ENCODE measurements at places on chromosomes 4 and X.

DNA sequence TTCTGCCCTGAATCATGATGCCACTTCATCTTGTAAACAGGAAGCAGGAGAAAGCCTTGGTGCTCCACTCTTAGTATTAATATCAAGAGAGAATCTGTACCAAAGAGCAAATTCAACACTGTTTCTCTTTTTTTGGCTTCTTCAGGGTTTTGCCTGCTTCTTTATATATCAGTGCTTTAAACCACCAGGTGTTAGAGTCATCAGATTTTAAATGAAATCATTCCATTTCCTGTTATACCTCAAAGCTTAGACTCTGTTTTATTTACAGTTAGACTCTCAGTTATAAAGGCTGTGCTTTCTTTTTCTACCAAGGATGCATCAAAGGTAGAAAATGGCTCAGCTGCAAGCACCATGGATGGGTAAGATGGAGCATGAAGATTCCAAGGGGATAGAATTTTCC, 350.9 kb downstream of the CAMK2D start:
- no peak for DNase-seq

DNA sequence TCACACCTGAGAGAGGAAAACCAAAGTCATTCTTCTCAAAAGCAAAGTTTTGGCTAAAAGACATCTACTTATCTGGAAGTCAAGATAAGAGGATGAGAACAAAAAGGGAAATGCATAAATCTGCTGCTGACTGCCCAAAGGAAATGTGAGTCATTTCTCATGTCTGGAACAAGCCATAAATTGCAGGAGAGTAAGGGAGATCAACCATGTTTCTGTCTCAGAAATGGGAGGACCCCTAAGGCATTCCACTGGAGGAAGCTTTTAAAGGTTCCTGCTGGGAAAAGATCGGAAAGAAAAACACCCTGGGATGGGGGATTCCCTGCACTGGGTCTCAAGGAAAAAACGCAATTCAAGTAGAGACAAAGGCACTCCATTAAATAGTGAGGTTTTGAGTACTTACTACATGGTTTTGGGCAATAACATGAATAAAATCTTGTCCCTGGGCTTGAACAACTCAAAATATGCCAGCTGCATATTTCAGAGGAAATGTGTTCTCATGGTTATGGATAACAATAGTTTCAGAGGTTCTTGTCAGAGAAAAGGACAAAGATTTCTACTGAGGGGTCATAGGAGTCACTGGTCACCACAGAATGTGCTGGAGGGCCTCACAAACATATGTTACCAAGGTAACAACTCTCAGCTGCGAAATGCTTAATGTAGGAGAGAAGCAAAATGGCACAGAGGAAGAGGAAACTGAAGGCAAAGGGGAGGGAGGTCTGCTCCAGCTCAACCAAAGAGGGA, 19.3 kb downstream of the GPR143 start:
- no peak for DNase-seq

GRCh38 chrX:129525162-129525561, 1.9 kb upstream of the SMARCA1 start:
- DNase-seq, result no peak

- DNase-seq, result no peak
Measured at GRCh38 chr4:112968451-112969159, 80.8 kb upstream of the ANK2 start.

DNA sequence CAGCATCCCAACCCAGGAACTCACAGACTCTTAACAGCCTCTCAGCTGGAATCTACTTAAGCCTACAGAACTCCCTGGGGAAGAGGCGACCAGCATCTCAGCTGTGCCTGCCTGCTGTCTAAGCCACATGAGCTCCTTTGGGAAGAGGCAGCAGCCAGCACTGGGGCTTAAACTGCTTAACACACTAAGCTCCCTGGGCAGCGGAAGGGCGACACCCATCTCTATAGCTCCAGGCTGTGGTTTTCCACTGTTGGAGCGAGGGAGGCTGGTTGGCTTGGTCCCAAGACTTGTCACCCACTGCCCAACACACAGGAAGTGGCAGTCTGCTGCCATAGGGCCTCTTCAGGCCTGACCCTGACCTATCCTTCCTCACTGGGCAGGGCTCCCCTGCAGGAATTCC, 1544.1 kb upstream of the ADGRL3 start:
- no peak for DNase-seq

DNA sequence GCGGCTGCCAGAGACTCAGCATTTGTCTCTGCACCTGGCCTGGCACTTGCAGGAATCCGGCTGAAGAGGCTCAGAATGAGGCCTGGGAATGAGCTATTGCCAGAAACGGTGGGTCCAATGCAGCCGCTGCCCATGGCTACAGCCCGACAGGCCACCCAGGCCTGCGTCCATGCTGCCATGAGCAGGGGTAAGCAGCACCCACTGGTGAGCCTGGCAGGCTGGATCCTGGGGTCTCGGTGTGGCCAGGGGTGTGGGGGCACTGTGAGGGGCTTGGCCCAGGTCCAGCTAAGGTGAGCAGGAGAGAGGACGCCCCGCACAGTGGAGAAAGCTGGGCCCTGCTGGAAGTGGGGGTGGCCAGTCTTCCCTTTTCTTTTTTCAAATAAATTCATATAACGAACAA, 60.3 kb upstream of the MXD4 start:
- DNase-seq, result no peak

- no peak for DNase-seq
Measured at GRCh38 chr4:76987153-76987591, 37.6 kb downstream of the SEPTIN11 start.

DNA sequence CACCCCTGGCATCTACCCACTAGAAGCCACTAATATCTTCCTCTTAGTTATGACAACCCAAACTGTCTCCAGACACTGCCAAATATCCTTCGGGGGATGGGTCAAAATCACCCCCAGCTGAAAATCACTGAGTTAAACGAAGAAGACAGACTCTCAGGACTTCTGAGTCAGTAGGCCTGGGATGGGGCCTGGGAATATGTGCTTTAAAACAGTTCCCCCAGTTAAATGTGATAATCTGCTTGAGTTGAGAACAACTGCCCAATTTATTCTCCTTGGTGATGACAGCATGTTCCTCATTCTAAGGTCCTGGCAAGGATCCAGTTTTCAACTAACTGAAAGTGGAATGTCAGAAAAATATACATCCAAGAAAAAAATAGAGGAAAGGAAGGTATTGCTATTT, 52.4 kb downstream of the CBLL2 start:
- DNase-seq, result no peak

DNA sequence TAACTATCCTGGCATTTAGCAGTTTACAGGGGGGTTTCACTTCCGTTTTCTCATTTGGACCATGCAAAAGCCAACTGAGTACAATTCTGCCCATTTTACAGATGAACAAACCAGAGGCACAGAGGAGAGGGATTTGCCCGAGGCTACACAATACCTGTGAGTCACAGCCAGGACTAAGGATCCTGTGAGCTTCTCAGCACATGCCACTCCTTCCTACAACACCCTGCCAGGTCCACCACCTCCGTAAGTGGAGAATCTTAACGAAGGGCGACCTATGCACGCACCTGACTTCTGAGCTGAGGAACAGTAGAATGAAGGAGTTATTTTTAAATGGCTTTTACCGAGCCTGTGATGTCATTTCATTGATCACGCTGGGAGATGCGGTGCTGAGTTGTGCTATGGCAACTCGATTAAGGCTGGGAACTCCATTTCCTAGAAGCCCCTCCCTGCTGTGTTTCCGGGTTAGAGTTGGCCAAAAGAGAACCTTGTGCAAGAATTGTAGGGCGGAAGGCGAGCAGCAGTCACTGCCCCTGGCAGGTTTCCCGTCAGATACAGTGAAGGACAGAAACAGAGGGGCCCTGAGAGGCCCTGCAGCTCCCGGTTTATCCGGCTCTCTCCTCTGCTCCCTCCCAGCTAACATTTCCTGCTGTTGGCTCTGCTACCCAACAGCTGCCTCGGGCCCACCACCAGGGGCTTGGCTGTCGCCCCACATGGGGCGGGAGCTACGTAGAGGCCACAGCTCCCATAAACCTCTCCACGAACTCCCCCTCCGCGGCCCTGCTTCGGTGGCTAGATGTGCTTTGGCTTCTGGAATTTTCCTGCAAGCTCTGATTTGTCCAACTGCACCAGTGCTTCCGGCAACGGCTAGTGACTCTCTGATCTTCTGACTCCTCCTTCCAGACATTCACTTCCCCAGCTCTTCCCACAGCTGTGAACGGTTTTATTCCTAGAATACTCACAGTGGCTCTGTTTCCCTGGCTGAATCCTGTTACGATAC, 75.1 kb upstream of the USP9X start:
- DNase-seq, result peak; percentile 65

- peak; percentile 80 for DNase-seq
Measured at GRCh38 chr4:54678826-54679225, 21.1 kb downstream of the KIT start.

DNA sequence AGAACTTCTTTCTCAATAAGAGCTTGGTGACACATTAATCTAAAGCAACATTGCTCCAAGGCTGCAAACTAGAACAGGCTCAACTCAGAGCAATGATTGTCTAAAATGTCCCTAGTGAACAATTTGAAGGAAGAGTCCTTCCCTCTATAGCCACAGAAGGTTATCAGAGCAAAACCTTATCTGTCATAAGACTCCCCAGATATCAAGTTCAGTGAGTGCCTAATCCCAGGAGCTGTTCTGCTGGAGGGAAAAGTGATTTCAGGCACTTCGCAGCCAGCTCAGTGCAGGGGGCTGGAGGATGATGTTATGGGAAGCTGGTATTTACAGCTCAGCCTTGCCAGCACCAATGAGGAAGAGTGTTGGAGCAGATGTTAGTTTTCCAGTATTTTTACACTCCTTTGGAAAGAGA, 497.5 kb downstream of the INPP4B start:
- DNase-seq, result no peak

- no peak for DNase-seq
Measured at GRCh38 chr4:106160560-106160959, 155.4 kb downstream of the TBCK start.

DNA sequence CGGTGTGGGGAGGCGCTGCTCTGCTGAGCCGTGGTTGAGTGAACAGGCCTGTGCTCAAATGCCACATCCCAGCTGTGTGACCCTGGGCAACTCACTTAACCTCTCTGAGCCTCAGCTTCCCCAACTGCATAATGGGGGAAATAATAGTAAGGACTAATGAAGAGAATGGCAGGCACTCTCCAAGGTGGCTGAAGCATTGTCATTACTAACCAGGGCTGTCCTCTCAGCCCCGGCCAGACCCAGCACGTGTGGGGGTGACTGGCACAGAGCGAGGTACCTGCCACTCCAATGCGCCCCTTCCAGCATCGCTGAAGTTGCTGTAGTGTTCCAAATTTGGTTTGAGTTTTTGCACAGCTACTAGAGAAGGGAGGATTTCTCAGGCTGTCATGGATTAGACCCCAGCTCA, 80.0 kb downstream of the ABLIM2 start:
- DNase-seq, result no peak

- no peak for DNase-seq
Measured at GRCh38 chrX:153770601-153771414, 6.8 kb downstream of the PLXNB3 start.

- DNase-seq, result no peak
Measured at GRCh38 chr4:86441175-86441936, 81.5 kb upstream of the MAPK10 start.

- DNase-seq, result peak; percentile 12
Measured at GRCh38 chr4:124427095-124427767, 285.3 kb downstream of the ANKRD50 start.

DNA sequence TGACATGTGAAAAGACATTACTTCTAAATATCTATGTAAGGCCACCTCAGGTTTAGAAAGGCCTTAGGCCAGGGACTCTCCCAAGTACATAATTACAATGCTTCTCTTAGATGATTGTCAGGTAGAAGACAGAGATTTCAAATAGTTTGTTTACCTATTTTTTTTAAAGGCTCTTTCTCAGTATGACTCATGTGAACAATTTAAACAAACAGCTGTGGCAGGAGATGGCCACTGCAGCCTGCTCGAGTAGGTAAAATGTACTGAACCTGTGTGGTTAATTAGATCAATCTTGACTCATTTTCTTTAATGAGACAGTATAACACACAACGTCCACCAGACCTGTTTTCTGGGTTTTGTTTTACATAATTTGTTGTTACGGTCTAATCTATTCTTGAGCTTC, 50.2 kb downstream of the LEF1 start:
- DNase-seq, result no peak

- no peak for DNase-seq
Measured at GRCh38 chrX:137926090-137926489, 360.2 kb downstream of the ZIC3 start.

DNA sequence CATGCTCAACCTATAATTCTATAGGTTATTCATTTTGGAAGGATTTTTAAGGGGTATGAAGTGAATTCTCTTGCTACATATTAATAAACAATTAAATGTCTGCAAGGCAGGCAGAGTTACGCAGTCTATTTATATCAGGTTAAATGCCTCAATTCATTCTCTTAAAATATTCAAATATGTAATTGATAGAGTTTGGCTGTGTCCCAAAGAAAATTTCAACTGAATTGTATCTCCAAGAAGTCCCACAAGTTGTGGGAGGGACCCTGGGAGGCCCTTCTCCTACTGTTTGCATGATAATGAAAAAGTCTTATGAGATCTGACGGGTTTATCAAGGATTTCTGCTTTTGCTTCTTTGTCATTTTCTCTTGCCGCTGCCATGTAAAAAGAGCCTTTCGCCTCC, 576.1 kb downstream of the TMA16 start:
- DNase-seq, result no peak
